ENCODE measurements at places on chromosomes 5 and 9.

GRCh38 chr9:133134388-133135145 is 13.5 kb upstream of the RALGDS start:
- no peak for DNase-seq

- DNase-seq: no peak
Measured at GRCh38 chr5:142864290-142865260, 94.4 kb downstream of the ARHGAP26 start.

GRCh38 chr9:134253606-134254205 is 72.5 kb upstream of the RXRA start:
- DNase-seq: no peak

GRCh38 chr9:14188011-14188410 is 125.9 kb downstream of the NFIB start:
- DNase-seq: no peak

DNA sequence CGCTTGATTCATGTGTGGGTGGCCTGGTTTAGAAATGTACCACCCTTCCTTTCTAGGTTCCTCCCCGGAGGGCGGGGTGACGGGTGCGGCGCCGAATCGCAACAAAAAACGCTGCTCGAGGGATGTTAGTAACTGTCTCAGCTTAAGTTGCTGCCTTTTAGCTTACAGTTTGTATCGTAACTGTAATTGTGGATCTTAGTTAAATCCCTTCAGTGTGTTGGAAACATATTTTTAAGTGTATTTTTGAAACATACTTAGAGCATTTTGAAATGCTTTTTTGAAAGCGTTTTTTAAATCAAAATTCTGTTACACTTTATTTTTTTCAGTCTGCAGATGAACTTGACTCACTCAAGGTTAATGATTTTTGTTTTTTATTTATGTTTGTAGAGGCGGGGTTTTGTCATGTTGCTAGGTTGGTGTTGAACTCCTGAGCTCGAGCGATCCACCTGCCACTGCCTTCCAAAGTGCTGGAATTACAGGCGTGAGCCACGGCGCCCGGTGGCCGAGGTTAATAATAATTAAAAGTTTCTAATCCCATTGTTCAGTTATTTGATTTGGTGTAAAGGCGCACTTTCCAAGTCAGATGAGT is 997 bp upstream of the CHD1 start:
- DNase-seq: no peak

GRCh38 chr5:127942246-127943060 is 141.1 kb upstream of the SLC12A2 start:
- no peak for DNase-seq

DNA sequence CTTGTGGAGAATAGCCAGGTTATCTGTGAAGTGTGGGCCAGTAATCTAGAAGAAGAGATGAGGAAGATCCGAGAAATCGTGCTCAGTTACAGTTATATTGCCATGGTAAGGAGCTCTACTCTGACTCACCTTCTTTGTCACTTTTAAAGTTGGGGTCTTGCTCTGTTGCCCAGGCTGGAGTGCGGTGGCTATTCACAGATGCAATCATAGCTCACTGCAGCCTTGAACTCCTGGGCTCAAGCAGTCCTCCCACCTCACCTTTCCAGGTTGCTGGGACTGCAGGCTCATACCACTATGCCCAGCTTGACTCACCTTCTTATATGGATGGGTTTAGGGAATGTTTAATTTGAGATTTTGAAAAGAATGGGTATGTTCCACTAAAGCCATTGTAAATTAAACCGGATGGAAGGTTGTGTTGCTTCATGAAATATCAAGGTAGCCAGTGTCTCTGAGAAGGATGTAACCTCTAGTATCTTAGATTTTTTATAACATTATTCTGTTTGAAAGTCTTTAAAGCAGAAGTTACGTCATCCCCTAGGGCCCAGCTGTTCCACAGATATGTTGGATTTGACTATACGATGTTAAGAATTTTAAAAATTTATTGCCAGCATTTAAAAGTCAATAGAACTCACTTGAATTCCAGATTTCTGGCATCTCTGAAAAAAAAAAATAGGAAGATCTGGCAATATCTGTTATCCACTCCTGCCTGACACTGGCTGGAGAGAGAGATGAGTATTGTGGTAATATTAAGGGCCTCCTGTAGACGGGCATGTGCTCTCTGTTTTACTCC is 5.1 kb downstream of the CNOT8 start:
- no peak for DNase-seq

- no peak for DNase-seq
Measured at GRCh38 chr9:94650949-94651348, 11.6 kb upstream of the FBP1 start.

DNA sequence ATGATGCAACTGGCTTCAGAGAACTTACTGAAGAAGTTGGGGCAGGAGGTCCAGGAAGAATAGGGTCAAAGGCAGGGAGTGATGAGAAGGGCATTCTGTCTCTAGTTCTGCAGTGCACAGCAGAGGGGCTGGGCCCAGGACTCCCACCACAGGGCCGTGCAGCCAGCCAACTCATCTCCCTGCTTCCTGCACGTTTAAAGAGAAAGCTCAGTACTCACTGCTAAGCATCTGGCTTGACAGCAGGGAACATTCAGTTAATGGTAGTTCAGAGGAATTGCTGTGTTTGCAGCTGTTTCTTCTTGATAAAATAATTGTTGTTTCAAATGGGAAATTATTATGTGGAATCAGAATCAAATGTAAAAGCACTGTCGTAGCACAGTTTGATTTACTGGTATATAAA is 25.6 kb upstream of the SCAMP1 start:
- DNase-seq: no peak

DNA sequence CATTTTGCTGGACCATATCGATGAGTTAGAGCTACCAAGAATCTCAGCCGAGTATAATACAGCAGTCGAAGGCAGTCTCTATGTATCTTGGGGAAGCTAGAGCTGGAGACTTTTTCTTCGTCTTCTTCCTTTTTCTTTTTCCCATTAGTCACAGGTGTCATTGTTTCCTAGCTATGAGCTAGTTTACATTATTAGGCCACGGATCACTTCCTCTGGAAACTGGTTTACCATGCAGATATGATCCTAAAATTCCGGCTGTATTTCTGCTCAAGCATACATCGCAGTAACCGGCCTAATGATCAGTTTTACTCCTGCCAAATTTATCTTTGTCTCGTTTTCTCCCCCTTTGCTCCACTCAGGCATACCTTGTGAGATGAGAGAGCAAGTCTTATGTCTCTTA is 312.8 kb downstream of the ARHGAP26 start:
- no peak for DNase-seq

GRCh38 chr5:146699664-146700418 is 178.7 kb downstream of the PPP2R2B start:
- DNase-seq: no peak
